Thoracic aorta (tissue), 2 donors: ENCODE measurements at places on chromosomes 11 and 22.

DNA sequence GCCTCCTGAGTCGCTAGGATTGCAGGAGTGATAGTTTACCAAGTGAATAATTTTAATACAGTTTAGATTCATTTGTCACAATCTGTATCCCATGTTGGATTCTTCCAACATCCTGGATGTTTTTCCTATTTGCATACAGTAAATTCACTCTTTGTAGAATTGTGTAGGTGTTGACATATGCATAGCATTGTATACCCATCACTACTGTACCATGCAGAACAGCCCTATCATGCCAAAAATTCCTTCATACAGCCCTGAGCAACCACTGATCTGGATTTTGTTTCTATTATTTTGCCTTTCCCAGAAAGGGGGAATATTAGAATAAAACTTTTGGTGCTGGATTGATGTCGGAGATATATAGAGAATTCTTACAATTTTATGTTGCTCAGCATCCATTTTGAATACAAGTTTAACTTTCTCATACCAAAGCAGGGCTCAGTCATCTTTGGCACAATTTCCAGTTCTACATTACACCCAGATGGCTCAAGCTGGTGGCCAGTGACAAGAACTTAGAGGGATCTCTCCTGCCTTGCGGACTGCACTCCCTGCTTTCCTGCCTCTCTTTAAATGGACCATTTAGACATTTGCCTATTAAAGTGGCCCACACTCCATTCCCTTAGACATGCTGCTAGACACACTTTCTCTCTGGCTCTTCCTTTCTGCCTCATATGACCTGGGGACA is 45.4 kb upstream of the CFAP300 start:
- H3K36me3 ChIP-seq: no peaks in the 10 kb centered on the region
- H3K4me1 ChIP-seq: no peaks in the 10 kb centered on the region
- H3K27me3 ChIP-seq: no peaks in the 10 kb centered on the region
- H3K4me3 ChIP-seq: no peak overlapping the region

GRCh38 chr22:38327805-38328204 is 10.6 kb upstream of the CSNK1E start:
- no peaks in the 10 kb centered on the region for H3K4me1 ChIP-seq
- H3K27me3 ChIP-seq: no peaks in the 10 kb centered on the region
- no peak overlapping the region for H3K27ac ChIP-seq
- DNase-seq: no peak
- H3K4me3 ChIP-seq: no peak overlapping the region

- H3K4me3 ChIP-seq: no peak overlapping the region
- H3K4me1 ChIP-seq: peaks cover 70% of the 10 kb centered on the region
- peaks cover 30% of the 10 kb centered on the region for H3K36me3 ChIP-seq
- H3K27me3 ChIP-seq: no peaks in the 10 kb centered on the region
- peak overlapping the region; percentile 63 for H3K27ac ChIP-seq
- DNase-seq: no peak
Observed at GRCh38 chr22:24161909-24162308, 19.4 kb upstream of the SUSD2 start.

GRCh38 chr22:27804470-27805297 is 3.1 kb upstream of the MN1 start:
- H3K36me3 ChIP-seq: no peaks in the 10 kb centered on the region
- no peak overlapping the region for H3K27ac ChIP-seq
- H3K4me3 ChIP-seq: no peak overlapping the region
- peaks cover 43% of the 10 kb centered on the region for H3K4me1 ChIP-seq
- H3K27me3 ChIP-seq: no peaks in the 10 kb centered on the region

DNA sequence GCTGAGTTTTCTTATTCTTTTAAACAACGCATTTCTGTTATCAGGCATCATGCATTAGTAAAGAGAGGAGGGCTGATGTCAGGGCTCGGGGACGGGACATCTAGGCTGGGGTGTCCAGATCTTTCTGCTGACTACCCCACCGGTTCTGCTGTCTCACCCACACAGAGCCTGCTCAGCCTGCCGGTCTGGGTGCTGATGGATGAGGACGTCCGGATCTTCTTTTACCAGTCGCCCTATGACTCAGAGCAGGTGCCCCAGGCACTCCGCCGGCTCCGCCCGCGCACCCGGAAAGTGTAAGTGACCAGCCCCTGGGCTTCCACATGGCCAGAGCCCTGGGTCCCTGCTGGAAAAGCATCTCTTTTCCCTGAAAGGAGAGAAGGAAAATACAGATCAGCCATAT is 9.4 kb downstream of the NCF4 start:
- DNase-seq: no peak
- no peaks in the 10 kb centered on the region for H3K36me3 ChIP-seq
- no peaks in the 10 kb centered on the region for H3K27me3 ChIP-seq
- no peak overlapping the region for H3K27ac ChIP-seq
- no peaks in the 10 kb centered on the region for H3K4me1 ChIP-seq

DNA sequence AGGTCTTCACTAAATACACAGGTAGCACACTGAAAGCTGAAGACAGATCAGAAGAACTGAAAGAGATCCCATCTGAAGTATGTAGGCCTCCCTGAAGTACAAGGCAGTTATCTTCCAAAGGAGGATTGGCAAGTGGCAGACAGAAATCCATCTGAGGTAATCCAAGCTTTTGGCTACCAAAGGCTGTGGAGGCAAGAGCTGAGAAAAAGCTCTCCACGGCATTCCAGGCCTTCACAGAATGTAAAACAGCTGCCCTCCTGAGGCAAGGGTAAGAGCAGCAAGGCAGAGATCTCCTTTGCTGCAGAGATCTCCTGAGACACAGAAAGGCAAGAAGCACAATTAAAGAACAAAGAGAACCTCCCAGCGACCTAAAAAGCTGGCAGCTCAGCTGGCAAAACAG is 19.1 kb downstream of the PIK3C2A start:
- no peaks in the 10 kb centered on the region for H3K4me1 ChIP-seq
- peaks cover 13% of the 10 kb centered on the region for H3K36me3 ChIP-seq
- no peak overlapping the region for H3K4me3 ChIP-seq
- no peak overlapping the region for H3K27ac ChIP-seq

DNA sequence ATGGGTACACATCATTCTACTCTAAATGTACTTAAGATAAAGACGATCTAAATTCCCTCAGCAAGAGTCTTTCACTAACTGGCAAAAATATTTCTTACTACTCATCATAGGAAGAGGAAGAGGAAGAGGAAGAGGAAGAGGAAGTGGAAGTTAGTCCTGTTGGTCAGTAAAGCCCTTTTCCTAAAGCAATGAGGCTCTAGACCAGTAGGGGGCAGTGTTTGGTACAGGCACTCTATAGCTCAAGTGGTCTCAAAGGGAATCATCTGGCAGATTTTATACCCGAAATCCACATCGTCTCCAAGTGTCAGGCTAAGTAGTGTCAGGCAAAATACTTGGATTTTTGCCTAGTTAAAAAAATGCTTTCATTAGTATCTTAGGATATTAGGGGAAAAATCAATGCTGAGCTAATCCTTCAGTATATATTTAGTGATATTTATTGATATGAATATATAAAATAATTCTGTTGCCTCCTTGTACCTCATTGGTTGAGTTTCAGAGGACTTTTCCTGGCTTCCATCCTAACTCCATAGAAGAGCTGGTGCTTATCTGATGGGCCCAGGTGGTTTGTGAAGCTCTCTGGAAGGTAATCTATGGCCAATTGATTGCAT is 7.7 kb downstream of the BLID start:
- no peaks in the 10 kb centered on the region for H3K36me3 ChIP-seq
- H3K4me3 ChIP-seq: no peak overlapping the region
- peak overlapping the region; percentile 25 for H3K27ac ChIP-seq
- DNase-seq: no peak
- H3K27me3 ChIP-seq: no peaks in the 10 kb centered on the region

- no peak overlapping the region for H3K4me3 ChIP-seq
- no peaks in the 10 kb centered on the region for H3K27me3 ChIP-seq
- DNase-seq: no peak
Observed at GRCh38 chr11:17985517-17985916, 27.3 kb downstream of the SERGEF start.

GRCh38 chr11:57131080-57131790 is 50.5 kb upstream of the LRRC55 start:
- no peak overlapping the region for H3K4me3 ChIP-seq
- no peak for DNase-seq
- H3K27ac ChIP-seq: no peak overlapping the region
- no peaks in the 10 kb centered on the region for H3K36me3 ChIP-seq

- no peaks in the 10 kb centered on the region for H3K36me3 ChIP-seq
- no peak overlapping the region for H3K4me3 ChIP-seq
- no peak for DNase-seq
- no peaks in the 10 kb centered on the region for H3K4me1 ChIP-seq
- no peaks in the 10 kb centered on the region for H3K27me3 ChIP-seq
- H3K27ac ChIP-seq: no peak overlapping the region
Observed at GRCh38 chr11:101363706-101364275, 220.0 kb downstream of the TRPC6 start.

GRCh38 chr11:117610045-117610444 is 187.0 kb downstream of the DSCAML1 start:
- H3K4me1 ChIP-seq: no peaks in the 10 kb centered on the region
- no peak for DNase-seq
- H3K27ac ChIP-seq: no peak overlapping the region
- no peaks in the 10 kb centered on the region for H3K27me3 ChIP-seq
- H3K36me3 ChIP-seq: no peaks in the 10 kb centered on the region
- H3K4me3 ChIP-seq: no peak overlapping the region

DNA sequence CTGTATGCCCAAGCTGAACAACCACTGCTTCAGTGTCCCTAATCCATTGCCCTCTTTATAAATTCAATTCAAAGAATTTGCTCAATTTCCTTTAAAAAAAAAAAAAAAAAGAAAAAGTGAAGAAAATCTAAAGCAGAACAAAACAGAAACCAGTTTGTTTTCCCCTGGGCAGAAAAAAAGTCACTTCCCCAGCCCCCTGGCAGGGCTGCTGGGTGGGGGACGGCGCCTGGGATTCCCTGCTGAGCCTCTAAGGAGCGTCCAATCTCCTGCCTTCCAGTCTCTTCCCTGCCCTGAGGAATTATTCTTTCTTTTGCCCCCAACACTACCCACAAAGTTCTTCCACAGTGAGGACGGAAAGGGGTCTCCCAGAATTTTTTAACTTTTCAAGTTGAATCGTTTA is 23.9 kb downstream of the DKK3 start:
- no peak for DNase-seq
- H3K4me1 ChIP-seq: peaks cover 82% of the 10 kb centered on the region
- peak overlapping the region; percentile 96 for H3K27ac ChIP-seq
- no peaks in the 10 kb centered on the region for H3K27me3 ChIP-seq
- no peak overlapping the region for H3K4me3 ChIP-seq
- no peaks in the 10 kb centered on the region for H3K36me3 ChIP-seq

DNA sequence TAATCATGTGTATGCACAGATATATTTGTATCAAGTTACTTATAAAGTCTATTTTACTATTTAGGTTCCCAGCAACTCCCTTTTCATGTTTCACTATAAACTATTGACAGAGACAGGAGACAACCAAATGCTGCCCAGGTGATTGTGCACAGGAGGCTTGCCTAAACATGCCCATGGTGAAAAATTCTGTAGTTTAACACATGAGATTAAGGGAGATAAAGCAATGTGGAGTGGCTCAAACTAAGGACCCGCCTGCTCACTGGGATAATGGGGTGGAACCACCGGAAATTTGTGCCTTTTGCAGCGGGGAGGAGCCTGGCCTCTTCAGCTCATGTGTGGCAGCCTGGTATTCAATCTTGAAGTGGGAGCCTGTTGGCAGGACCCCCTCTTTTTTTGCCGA is 459.5 kb upstream of the CNTN5 start:
- no peaks in the 10 kb centered on the region for H3K36me3 ChIP-seq
- H3K4me3 ChIP-seq: no peak overlapping the region
- H3K4me1 ChIP-seq: no peaks in the 10 kb centered on the region
- no peaks in the 10 kb centered on the region for H3K27me3 ChIP-seq

GRCh38 chr22:37316875-37317371 is 34.6 kb downstream of the CYTH4 start:
- H3K4me3 ChIP-seq: no peak overlapping the region
- no peaks in the 10 kb centered on the region for H3K4me1 ChIP-seq
- H3K27me3 ChIP-seq: no peaks in the 10 kb centered on the region
- DNase-seq: no peak
- no peaks in the 10 kb centered on the region for H3K36me3 ChIP-seq
- H3K27ac ChIP-seq: no peak overlapping the region

GRCh38 chr11:30045921-30046577 is 29.2 kb upstream of the KCNA4 start:
- H3K27ac ChIP-seq: no peak overlapping the region
- H3K36me3 ChIP-seq: no peaks in the 10 kb centered on the region
- no peaks in the 10 kb centered on the region for H3K27me3 ChIP-seq
- H3K4me1 ChIP-seq: no peaks in the 10 kb centered on the region

DNA sequence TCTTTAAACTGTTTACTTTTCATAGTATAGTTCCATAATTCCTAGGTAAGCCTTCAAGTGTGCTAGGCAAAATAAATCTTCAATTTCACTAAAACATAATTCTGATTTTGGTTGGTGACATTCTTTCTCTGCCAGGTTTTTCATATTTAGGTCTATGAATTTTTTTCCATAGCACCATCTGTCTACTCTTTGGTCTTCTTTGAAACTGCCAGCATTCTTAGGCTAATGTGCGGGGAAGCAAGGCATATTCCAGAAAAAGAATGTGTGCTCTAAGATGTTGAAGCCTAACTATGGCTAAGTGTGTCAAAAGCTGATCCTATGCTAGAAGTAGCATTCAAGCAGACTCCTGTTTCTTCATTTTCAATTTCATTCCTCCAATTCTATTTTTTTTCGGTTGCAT is 213.9 kb upstream of the C11orf87 start:
- no peak overlapping the region for H3K4me3 ChIP-seq
- no peaks in the 10 kb centered on the region for H3K36me3 ChIP-seq
- no peaks in the 10 kb centered on the region for H3K4me1 ChIP-seq

GRCh38 chr11:64969209-64969608 is 2.7 kb downstream of the MAJIN start:
- no peak for DNase-seq
- H3K27ac ChIP-seq: no peak overlapping the region
- H3K27me3 ChIP-seq: no peaks in the 10 kb centered on the region
- H3K4me1 ChIP-seq: no peaks in the 10 kb centered on the region
- H3K36me3 ChIP-seq: no peaks in the 10 kb centered on the region

GRCh38 chr11:112801025-112801816 is 160.0 kb upstream of the NCAM1 start:
- DNase-seq: no peak
- no peaks in the 10 kb centered on the region for H3K27me3 ChIP-seq
- H3K27ac ChIP-seq: no peak overlapping the region

- H3K36me3 ChIP-seq: no peaks in the 10 kb centered on the region
- peak within 1 kb of the TSS; percentile 65 for H3K4me3 ChIP-seq
- H3K4me1 ChIP-seq: no peaks in the 10 kb centered on the region
Observed at GRCh38 chr11:18046116-18046777, at the start of gene TPH1. Gene TPH1 (minus strand): TSS chr11:18046269. CDS start chr11:18040762, 5,507 bp downstream.

DNA sequence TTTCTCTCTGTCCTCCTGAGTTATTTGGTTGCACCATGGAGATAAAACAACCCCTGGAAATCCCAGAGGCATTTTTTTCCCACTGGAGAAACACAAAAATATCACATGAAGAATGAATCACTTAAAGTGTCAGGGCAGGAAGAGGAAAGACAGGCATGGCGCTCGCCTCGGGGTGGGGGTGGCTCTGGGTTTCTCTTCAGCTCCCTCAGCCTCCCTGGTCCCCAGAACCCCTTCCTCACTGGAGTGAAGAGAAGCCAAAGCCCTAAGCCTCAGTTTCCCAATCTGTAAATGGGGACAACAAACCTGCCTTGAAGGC is 938 bp downstream of the SHISAL1 start:
- peaks cover 9% of the 10 kb centered on the region for H3K4me1 ChIP-seq
- H3K27me3 ChIP-seq: no peaks in the 10 kb centered on the region
- H3K36me3 ChIP-seq: no peaks in the 10 kb centered on the region
- DNase-seq: no peak
- H3K27ac ChIP-seq: no peak overlapping the region

- no peak overlapping the region for H3K4me3 ChIP-seq
- no peak for DNase-seq
Observed at GRCh38 chr11:126307706-126308105, 3.8 kb downstream of the DCPS start.

GRCh38 chr22:40224702-40225101 is 47.0 kb downstream of the TNRC6B start:
- H3K4me3 ChIP-seq: no peak overlapping the region
- H3K36me3 ChIP-seq: no peaks in the 10 kb centered on the region
- H3K4me1 ChIP-seq: peaks cover 52% of the 10 kb centered on the region
- H3K27ac ChIP-seq: no peak overlapping the region
- H3K27me3 ChIP-seq: no peaks in the 10 kb centered on the region
